CD8-positive, alpha-beta memory T cell (primary cell): ENCODE measurements at places on chromosomes 12 and 14.
A peak's percentile ranks its signal among the peaks of the same experiment; 100 is the strongest.

GRCh38 chr14:105093038-105093430, 27.8 kb upstream of the GPR132 start:
- peak; percentile 75 for DNase-seq

- no peak for DNase-seq
These were observed 22.6 kb downstream of the INSM2 start for GRCh38 chr14:35556548-35556947.

GRCh38 chr14:97120611-97121031, 323.4 kb downstream of the VRK1 start:
- peak; percentile 59 for DNase-seq

DNA sequence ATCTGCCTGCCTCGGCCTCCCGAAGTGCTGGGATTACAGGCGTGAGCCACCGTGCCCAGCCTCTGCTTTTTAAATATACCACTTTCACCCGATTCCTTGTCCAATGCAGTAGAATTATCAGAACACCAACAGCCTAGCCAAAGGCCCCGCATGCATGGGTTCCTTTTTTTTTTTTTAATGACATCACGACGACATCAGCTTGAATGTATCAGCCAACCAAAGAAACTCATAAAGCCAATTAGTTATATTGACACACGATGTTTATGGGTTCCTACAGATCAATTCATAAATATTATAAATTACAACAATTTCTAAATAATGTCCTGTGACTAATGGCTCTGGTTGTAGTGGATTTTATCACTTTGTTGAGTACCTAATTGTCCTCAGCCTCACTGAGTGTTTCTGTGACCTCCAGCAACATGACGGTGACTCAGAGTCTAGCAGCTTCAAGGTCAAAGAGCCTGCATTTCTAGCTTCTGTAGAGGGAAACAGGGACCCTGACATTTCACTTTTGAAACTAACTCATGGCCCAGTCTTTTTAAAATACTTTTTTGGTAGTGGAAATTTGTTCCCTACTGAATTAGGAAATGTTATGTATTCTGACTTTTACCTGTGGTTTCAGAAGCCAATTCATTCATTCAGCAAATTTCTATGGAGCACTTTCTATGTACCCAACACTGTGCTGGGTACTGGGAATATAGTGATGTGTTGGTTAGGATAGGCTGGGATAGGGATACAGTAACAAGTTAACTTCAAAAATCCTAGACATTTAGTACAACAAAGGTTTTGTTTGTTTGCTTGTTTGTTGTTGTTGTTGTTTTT, 144.1 kb downstream of the SUDS3 start:
- no peak for DNase-seq
